ENCODE measurements at places on chromosomes 16 and 17.

DNA sequence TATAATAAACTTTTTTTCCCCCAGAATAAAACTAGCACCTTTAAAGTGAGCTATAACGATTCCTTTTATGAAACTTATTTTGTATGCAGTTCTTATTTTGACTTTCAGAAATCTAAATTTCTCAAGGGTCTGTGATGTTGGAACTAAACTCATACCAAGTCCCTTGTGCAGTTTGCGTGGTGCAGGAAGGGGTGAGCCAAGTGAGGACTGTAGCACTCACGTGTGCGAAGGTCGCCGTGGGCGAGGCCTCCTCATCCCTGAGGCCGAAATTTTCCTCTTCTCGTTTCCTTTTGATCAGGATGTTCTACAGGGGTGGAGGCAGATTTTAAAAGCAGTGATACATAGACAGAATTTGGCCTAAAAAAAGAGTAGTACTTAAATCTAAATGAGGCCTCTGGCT, 73.7 kb downstream of the RPTOR start:
- DNase-seq, result no peak

GRCh38 chr17:3002538-3003295, 60.7 kb downstream of the OR1D5 start:
- DNase-seq, result no peak

DNA sequence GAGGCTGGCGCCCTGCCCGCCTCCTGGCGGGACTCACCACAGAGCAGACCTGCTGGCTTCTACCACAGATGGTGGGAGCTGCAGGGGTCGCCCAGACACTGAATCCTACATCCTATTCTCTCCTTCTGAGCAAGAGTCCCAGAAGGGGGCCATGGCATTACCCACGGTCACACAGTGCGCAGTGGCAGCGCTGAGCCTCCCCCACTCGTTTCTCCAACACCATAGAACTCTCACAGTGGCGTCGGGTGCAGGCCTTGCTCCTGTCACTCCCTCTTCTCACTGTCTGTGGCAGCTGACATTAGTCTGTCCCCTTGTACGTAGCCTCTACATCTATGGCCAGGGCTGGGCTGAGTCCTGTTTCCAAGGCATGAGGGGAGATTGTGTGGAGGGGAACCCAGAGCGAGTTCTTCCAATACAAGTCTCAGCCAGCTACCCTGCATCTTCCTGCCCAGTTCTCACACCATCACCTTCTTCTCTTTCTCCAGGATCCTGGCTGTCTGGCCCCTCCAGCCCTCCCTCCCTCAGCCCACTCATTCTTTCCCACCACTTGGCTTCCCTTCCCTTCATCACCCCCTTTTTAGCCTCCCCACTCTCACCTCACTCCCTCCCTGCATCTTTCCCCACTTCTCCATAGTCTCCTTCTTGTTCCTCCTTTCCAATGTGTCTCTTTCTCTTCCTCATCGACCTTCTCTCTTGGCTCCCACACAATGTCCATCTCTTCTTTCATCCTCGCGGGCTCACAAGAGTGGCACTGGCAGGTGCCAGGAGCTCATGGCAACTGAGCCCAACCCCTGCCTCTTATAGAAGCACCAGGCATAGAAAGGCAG, 5.9 kb downstream of the UBTF start:
- no peak for DNase-seq

- DNase-seq, result no peak
Observed at GRCh38 chr17:67649891-67650290, 67.8 kb upstream of the NOL11 start.

- DNase-seq, result peak; percentile 23
Observed at GRCh38 chr16:46774743-46775177, 26.6 kb upstream of the MYLK3 start.

- DNase-seq, result no peak
Observed at GRCh38 chr16:22093331-22093730, 990 bp downstream of the VWA3A start.

GRCh38 chr16:56312028-56312300, 113.4 kb downstream of the AMFR start:
- DNase-seq, result no peak

- DNase-seq, result no peak
Observed at GRCh38 chr16:63447121-63447520, 1410.9 kb upstream of the CDH8 start.

DNA sequence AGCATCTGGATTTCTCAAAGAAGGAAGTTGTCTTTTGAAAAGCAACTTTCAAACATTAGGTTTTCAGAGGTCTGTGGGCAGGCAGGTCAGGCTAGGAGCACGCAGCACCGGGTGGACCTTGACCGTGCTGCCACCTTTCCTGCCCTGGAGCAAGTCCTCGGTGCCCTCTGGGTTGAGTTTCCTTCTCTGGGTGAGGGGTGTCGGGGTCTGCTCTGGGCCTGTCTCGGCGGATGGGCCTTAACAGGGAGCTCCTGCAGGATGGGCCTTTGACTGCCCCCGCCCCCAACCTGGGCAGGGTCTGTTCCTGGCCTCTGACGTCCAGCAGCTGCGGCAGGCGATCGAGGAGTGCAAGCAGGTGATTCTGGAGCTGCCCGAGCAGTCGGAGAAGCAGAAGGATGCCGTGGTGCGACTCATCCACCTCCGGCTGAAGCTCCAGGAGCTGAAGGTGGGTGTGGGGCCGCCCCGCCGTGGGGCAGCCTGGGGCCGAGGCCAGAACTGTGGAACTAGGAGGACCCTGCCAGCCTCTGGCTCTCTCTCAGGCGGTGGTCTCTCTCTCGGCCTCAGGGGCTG, 8.7 kb downstream of the DEF8 start:
- no peak for DNase-seq

- no peak for DNase-seq
Observed at GRCh38 chr17:34710226-34710625, 130.8 kb downstream of the TMEM132E start.

DNA sequence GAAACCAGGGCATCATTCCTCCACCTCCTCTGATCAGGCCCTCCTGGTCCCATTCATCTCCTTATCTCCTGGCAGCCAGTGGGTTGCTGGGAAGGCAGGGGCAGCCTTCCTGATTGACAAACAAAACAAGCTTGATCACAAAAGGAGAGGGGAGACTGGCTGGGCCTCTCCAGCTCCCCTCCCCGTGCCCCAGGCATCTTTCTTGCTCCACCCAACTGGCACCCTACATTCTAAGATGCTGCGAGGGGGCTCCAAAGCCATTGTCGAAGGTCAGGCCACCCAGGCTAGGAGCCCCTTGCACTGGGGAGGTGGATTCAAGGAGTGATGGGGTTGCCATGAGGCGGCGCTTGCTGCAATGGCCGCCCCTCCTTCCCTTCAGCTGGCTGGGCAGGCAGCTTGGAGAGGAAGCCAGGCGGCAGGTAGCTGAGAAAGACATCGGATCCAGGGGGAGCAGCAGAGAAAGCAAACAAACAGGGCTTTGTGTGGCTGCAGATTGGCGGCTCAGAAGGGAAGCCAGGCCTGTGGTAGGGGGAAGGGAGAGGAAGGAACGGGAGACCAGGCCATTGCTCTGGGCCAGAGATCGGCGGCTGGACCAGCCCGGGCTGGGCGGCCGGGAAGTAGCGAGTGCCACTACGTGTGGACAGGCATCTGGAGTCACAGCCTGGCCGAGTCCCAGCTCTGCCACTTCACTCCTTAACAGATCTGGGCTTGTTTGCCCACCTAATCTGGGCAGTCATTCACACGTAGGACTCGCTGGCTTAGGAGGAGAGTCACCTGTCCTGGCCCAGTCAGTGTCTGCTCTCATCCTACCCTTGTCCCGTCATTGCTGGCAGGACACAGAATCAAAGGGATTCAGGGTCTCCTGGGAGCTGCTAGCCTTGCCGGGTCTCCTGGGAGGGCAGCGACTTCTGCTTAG, 12.3 kb downstream of the RAI1 start:
- no peak for DNase-seq

GRCh38 chr17:8623591-8623990, 6.9 kb downstream of the MYH10 start:
- peak; percentile 67 for DNase-seq

GRCh38 chr17:65198653-65199382, 61.6 kb downstream of the RGS9 start:
- peak; percentile 62 for DNase-seq

- no peak for DNase-seq
Observed at GRCh38 chr16:71387045-71387871, 28.7 kb downstream of the CALB2 start.

DNA sequence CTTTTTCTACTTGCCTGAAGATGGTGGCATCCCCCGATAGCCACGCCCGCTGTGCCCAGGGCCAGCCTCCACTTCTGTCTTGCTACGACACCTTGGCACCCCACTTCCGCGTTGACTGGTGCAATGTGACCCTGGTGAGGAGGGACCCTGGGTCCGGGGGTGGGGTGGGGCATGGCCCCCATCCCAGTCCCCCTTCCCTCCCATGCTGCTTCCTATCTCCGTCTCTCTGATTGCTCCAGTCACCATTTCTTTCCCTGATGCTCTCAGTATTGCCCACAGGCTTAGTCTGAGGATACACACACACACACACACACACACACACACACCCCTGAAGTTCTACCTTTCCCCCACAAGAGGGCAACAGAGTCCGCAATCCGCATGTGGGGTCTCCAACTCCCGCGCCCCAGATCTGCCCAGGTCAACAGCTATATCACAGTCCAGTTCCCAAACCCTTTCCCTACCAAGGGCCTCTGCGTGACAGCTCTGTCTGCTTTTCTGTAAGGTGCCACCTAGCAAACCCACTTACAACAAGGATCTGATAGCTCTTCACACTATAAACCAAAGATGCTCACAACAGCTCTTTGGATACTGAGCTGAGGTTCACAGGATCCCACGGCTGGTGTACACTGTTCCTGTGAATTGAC, 3.4 kb downstream of the SGCA start:
- DNase-seq, result peak; percentile 70

- no peak for DNase-seq
Observed at GRCh38 chr17:46991617-46992016, 12.6 kb upstream of the RPRML start.

DNA sequence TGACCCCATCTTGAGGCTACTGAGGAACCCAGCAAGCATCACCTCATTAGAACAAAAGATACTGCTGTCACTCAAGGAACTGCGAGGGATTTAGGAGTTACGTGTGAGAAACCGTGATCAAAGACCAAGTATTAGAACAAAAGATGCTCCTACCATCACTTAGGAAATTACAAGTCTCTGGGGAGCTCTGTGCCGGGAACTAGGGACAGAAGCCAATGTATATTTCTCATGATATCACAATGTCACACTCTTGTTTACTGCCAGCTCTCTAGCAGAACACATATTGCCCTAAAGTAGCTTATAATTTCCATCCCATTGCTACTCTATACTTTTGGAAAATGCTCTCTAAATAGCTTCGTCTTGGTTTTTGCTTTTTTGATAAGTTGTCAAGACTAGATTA, 214.5 kb downstream of the HS3ST3A1 start:
- no peak for DNase-seq

GRCh38 chr17:80529104-80529903, 15.3 kb upstream of the RPTOR start:
- peak; percentile 27 for DNase-seq

DNA sequence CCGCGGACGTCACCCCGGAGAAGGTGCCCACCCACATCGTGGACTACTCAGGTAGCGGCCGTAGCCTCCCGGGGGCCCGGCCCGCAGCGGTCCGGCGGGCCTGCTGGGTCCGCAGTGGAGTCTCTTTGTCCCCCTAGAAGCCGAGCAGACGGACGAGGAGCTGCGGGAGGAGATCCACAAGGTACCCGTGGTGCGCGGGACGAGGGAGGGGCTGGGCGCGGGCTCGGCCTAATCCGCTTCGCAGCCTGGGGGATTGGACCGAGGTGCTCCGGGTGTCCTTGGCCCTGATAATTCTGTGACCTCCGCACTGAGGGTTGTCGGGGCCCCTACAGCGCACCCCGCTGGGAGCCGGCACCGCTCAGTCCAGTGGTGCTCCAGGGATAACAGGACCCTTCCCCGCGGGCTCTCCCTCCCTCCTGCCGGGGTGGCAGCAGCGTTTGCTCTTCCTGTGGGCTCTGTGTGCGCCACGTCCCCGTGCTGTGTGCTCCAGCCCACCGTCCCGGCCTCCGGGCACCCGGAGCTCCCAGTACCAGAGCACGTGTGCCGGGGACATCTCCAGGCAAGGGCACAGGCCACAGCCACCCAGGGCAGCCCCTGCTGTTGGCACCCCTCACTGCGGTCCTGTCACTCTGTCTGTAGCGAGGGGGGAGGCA, 713 bp downstream of the RHOT2 start:
- no peak for DNase-seq

GRCh38 chr17:42832213-42832933, 824 bp upstream of the PSME3 start:
- DNase-seq, result no peak

GRCh38 chr16:21647562-21648164, 4.7 kb downstream of the IGSF6 start:
- no peak for DNase-seq

DNA sequence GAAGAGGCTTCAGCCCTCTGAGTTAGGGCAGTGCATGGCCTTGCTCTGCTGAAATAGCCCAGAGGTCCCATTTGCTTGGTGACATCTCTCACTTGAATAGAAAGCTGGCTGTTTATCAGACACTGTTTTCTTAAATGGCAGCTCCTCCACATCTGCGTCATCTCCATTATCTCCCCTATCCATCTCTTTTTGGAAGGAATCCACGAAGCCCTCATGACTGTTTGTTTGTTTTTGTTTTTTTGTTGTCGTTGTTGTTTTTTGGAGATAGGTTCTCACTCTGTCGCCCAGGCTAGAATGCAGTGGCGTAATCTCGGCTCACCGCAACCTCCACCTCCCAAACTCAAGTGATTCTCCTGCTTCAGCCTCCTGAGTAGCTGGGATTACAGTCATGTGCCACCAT, 16.6 kb downstream of the NAA60 start:
- peak; percentile 37 for DNase-seq

- DNase-seq, result no peak
Observed at GRCh38 chr16:5571446-5571845, 473.9 kb upstream of the EEF2KMT start.

DNA sequence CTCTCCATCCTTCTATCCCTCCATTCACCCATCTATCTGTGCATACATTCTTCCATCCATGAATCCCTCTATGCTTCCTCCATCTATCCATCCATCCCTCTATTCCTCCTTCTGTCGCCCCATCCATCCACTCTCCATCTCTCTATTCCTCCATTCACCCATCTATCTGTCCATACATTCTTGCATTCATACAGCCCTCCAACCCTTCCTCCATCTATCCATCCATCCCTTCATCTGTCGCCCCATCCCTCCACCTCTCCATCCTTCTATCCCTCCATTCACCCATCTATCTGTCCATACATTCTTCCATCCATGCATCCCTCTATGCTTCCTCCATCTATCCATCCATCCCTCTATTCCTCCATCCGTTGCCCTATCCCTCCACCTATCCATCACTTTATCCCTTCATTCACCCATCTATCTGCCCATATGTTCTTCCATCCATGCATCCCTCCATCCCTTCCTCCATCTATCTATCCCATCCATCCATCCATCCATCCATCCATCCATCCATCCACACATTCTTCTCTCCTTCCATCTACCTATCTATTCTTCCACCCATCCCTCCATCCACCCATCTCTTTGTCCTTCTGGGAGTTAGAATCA, 272.5 kb upstream of the TNRC6C start:
- DNase-seq, result no peak

GRCh38 chr17:79561486-79562133, 49.2 kb downstream of the RBFOX3 start:
- no peak for DNase-seq

DNA sequence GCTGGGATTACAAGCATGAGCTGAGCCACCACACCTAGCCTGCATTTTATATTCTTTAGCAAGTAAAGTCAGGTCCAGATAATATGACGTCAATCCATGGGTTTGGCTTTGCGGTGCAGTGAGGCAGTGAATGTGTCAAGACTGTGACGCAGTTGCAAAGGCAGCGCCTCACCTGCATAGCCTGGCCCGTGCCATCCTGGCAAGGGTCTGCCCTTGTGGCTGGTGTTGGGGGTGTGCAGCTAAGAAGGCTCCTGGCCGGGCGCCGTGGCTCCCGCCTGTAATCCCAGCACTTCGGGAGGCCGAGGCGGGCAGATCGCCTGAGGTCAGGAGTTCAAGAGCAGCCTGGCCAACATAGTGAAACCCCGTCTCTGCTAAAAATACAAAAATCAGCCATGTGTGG, 7.0 kb downstream of the PDF start:
- no peak for DNase-seq
